ENCODE measurements at places on chromosomes 6 and 20.

GRCh38 chr6:85395746-85396145, 54.1 kb upstream of the NT5E start:
- DNase-seq = no peak

- no peak for DNase-seq
Observed at GRCh38 chr20:47857569-47858464, 72.5 kb upstream of the SULF2 start.

DNA sequence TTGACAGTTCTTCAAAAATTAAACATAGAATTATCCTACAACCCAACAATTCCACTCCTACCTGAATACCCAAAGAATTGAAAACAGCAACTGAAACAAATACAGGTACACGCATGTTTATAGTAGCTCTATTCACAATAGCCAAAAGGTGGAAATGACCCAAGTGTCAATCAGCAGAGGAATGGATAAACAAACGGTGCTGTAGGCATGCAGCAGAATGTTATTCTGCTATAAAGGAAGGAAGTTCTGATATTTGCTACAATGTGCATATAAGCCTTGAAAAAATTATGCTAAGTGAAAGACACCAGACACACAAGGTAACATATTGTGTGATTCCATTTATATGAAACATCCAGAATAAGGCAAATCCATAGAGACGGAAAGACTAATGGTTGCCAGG, 38.5 kb upstream of the PRELID3B start:
- DNase-seq = no peak

GRCh38 chr6:160252073-160252813, 6.4 kb downstream of the SLC22A2 start:
- no peak for DNase-seq

DNA sequence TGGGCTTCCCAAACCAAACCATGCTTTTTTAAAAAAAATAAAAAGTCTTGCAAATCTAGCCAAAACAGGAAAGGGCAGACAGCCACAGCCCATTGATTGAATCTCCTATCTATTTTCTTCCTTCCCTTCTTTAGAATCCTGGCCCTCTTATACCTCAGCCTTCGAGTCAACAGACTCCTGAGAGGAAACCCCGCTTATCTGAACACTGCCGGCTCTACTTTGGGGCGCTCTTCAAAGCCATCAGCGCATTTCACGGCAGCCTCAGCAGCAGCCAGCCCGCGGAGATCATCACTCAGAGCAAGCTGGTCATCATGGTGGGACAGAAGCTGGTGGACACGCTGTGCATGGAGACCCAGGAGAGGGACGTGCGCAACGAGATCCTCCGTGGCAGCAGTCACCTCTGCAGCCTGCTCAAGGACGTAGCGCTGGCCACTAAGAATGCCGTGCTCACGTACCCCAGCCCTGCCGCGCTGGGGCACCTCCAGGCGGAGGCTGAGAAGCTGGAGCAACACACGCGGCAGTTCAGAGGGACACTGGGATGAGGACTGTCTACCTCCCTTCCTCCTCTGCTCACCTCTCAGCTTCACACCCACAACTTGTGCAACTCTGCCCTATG, 10.1 kb upstream of the RTF2 start:
- DNase-seq = no peak

All from CD4-positive, alpha-beta T cell treated with Interleukin-17A for 1 hour (primary cell).